ENCODE measurements at places on chromosomes 16 and 17. TPM values are rescaled to one million over a fixed set of nuclear protein-coding genes. Genes with fewer than 3 reads are reported as not detected.
A peak's percentile ranks its signal among the peaks of the same experiment; 100 is the strongest.

GRCh38 chr17:4527566-4528125, 27.5 kb downstream of the MYBBP1A start:
- DNase-seq, result no peak
- no peak overlapping the region for H3K4me3 ChIP-seq
- H3K4me1 ChIP-seq, result no peaks in the 10 kb centered on the region
- no peak overlapping the region for H3K27ac ChIP-seq
- no peaks in the 10 kb centered on the region for H3K36me3 ChIP-seq

DNA sequence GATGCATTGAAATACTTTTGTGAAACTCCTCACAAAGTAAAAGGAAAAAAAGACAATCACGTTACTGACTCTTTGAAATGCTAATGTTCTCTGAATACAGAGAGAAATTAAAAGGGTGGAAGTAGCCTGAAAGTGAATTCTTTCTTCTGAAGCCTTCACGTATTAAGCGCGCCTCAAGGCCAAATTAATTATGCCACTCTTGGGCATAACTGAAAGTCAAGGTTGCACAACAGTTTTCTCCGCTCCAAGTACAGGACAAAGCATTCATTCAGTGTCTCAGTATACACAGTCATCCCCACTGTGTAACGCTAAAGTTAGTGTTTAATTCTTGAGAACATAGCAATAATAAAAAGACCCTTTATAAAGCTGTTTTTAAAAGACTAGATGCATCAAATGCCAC, 21.5 kb downstream of the PARN start:
- no peaks in the 10 kb centered on the region for H3K4me1 ChIP-seq
- no peaks in the 10 kb centered on the region for H3K27me3 ChIP-seq
- H3K27ac ChIP-seq, result no peak overlapping the region
- DNase-seq, result no peak
- peaks cover 8% of the 10 kb centered on the region for H3K36me3 ChIP-seq

GRCh38 chr17:75697651-75698291, 23.5 kb upstream of the ITGB4 start:
- H3K4me1 ChIP-seq, result no peaks in the 10 kb centered on the region
- DNase-seq, result no peak
- no peak overlapping the region for H3K4me3 ChIP-seq
- H3K27ac ChIP-seq, result no peak overlapping the region
- H3K27me3 ChIP-seq, result no peaks in the 10 kb centered on the region

- H3K27ac ChIP-seq, result no peak overlapping the region
- H3K36me3 ChIP-seq, result no peaks in the 10 kb centered on the region
- no peaks in the 10 kb centered on the region for H3K27me3 ChIP-seq
Observed at GRCh38 chr16:1991948-1992703, 2.4 kb downstream of the SYNGR3 start.

DNA sequence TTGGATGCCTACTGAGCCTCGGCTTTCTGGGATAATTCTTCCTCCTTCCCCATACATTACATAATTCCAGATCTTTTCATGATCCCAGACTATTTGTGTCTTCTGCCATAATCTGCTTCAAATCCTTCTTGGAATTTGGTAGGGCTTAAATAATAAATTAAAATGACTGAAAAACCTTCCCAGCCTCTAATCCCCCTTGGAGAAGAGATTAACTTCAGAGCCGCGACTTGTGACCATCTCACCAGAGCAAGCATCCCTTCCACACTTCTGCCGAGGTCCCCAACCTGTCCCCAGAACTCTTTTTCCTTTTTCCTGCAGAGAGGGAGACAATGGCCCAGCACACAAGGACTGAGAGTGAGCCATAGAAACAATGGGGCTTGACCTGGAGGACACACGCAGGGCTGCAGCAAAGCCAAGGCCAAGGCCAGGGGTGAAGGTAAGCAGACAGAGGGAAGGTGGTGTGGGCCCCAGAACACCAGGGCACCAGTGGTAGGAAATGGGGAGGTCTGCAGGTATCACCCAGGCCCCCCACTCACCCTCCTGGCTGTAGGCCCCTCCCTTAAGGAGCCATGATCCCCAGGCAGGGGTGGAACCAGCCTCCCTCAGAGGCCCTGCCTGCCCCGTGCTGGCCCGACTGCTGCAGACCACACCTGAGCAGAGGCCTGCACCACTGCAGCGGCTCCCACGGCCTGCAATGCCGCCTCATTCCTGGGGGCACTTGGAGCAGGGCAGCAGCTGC, 9.6 kb upstream of the BCAR1 start:
- H3K36me3 ChIP-seq, result no peaks in the 10 kb centered on the region
- no peak overlapping the region for H3K4me3 ChIP-seq
- H3K4me1 ChIP-seq, result peaks cover 2% of the 10 kb centered on the region
- DNase-seq, result peak; percentile 46
- H3K27ac ChIP-seq, result no peak overlapping the region

DNA sequence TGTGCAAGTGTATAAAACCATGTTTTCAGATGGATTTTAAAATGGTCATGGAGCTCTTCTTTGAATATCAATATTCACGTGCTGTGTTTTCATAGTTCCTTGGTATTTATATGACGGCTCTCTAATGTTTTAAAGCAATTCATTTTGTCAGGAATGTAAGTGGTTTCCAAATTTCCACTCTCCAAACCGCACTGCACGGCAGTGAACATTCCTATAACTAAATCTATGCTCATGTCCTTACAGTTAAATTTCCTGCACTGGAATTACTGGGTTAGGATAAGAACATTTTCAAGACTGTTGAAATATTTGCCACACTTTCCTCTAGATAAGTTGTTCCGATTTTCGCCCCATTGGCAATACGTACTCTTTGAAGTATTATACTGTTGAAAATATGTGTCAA, 398.9 kb downstream of the PMP22 start:
- H3K36me3 ChIP-seq, result no peaks in the 10 kb centered on the region
- H3K27me3 ChIP-seq, result no peaks in the 10 kb centered on the region
- no peaks in the 10 kb centered on the region for H3K4me1 ChIP-seq
- no peak overlapping the region for H3K4me3 ChIP-seq

GRCh38 chr16:28098959-28099945, 35.7 kb upstream of the GSG1L start:
- no peak overlapping the region for H3K4me3 ChIP-seq
- H3K36me3 ChIP-seq, result peaks cover 22% of the 10 kb centered on the region
- peak; percentile 59 for DNase-seq

DNA sequence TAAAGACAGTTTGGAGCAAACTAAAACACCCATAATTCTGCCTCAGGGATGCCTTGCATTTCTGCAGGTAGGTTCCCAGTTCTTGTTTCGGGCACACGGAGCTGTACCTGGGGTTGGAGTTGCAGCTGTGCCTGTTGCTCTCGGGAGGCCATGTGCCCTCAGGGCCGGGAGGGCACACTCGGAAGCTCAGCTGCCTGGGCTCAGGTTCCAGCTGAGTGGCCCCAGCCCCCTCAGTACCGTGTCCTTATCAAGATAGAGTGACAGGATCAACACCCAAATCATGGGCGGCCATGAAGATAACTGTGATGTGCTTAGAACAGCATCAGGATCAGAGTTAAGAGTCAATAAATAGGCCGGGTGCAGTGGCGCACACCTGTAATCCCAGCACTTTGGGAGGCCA, 107.9 kb downstream of the SNX29 start:
- no peak overlapping the region for H3K27ac ChIP-seq
- H3K27me3 ChIP-seq, result no peaks in the 10 kb centered on the region
- DNase-seq, result peak; percentile 41
- peaks cover 3% of the 10 kb centered on the region for H3K36me3 ChIP-seq

GRCh38 chr16:58222532-58223316, 24.8 kb upstream of the CSNK2A2 start:
- H3K4me3 ChIP-seq, result no peak overlapping the region
- no peaks in the 10 kb centered on the region for H3K36me3 ChIP-seq
- H3K4me1 ChIP-seq, result no peaks in the 10 kb centered on the region
- H3K27me3 ChIP-seq, result no peaks in the 10 kb centered on the region
- no peak overlapping the region for H3K27ac ChIP-seq

- no peaks in the 10 kb centered on the region for H3K36me3 ChIP-seq
- H3K4me1 ChIP-seq, result peaks cover 4% of the 10 kb centered on the region
- DNase-seq, result no peak
- H3K27ac ChIP-seq, result no peak overlapping the region
- no peaks in the 10 kb centered on the region for H3K27me3 ChIP-seq
- H3K4me3 ChIP-seq, result no peak overlapping the region
Observed at GRCh38 chr16:53964145-53964790, 260.3 kb downstream of the FTO start.

DNA sequence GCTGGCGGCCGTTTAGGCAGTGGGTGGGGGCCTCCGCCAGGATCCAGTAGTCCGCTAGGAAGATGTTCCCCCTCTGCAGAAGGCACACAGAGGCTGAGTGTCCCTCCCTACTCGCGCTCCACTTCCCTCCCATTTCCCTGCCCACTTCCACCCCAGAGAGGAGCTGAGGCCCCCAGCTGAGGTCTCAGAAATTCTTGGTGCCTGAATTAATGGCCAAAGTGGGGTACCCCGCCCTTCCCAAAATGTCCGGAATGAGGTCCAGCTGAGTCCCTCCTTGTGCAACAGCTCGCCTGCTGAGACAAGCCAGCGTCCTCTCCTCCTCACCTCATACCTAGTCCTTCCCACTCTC, 7.9 kb downstream of the ALOXE3 start:
- no peaks in the 10 kb centered on the region for H3K4me1 ChIP-seq
- no peak for DNase-seq
- H3K27ac ChIP-seq, result no peak overlapping the region
- H3K27me3 ChIP-seq, result no peaks in the 10 kb centered on the region
- H3K4me3 ChIP-seq, result no peak overlapping the region
- H3K36me3 ChIP-seq, result no peaks in the 10 kb centered on the region

DNA sequence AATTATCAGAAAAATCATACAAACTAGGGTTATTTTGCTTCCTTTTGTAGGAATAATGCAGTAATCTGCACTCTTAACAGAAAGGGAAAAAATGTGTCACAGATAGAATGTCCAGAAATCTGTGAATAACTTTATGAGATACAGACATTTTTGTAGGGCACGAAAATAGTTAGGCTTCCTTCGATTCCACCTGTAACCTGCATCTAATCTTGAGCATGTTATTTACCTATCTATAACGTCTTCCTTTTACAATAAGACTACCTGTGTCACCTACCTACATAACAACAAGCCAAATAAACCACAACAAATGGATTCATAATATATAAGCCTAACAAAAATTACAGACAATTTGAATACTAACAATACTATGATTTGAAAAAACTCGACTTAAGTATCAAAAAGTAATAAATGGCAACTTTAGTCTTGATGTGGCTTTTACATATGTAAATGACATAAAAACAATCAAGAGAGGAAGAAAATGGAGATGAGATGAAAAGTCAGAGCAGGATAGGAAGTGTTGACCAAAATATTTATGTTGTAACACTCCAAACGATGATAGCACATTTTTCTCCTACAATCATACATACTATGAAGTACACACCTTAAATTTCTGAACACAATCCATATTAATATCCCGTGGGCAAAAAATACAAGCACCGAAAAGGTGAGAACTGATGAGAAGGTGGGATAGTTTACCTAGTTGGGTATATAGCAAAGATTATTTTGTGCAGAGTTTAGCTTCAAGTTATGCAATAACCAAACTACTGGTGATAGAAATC, 2.5 kb downstream of the STAT5B start:
- no peak overlapping the region for H3K27ac ChIP-seq
- DNase-seq, result no peak
- no peaks in the 10 kb centered on the region for H3K4me1 ChIP-seq
- H3K36me3 ChIP-seq, result no peaks in the 10 kb centered on the region
- no peak overlapping the region for H3K4me3 ChIP-seq

DNA sequence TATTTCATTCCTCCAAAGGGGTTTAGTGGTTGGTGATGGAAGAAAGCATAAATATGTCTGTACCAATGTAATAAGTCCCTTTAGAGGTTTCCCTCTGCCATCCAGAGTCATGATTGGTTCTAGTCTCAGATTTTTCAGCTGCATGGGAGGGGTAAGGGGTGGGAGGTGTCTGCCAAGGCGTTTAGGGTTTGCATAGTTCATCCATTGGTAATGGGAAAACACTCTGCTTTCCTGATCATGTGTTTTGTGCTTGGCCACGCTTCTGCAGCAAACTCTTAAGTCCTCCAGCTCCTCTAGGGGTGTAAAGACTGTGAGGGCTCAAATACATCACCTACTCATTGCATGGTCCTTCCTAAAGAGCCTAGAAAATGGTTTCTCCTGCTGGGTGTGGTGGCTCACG, 29.8 kb downstream of the LIG3 start:
- DNase-seq, result no peak
- H3K4me1 ChIP-seq, result no peaks in the 10 kb centered on the region
- H3K27ac ChIP-seq, result no peak overlapping the region
- no peaks in the 10 kb centered on the region for H3K27me3 ChIP-seq

KRTAP2-1 gene
- total RNA-seq, result not detected

SPIRE2 gene
- 0.62 TPM for total RNA-seq
